ENCODE measurements at places on chromosomes 5 and 9.

DNA sequence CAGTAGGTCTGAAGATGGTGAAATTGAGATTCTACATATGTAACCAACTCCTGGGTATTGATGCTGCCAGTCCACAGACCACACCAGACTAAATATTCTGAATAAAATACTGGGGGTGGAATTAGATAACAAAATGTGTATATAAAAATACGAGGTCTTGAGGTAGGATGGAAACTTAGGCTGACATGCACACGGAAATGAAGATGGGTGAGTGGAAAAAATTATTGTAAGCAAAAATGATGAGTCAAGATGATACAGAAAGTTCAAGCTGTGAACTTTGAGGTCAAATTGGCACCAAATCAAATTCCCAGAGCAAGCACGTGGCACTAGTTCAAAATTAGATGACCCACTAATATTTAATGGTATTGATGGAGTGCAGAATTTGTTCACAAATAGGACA lies 713.4 kb upstream of the ACO1 start:
- no peak for DNase-seq

DNA sequence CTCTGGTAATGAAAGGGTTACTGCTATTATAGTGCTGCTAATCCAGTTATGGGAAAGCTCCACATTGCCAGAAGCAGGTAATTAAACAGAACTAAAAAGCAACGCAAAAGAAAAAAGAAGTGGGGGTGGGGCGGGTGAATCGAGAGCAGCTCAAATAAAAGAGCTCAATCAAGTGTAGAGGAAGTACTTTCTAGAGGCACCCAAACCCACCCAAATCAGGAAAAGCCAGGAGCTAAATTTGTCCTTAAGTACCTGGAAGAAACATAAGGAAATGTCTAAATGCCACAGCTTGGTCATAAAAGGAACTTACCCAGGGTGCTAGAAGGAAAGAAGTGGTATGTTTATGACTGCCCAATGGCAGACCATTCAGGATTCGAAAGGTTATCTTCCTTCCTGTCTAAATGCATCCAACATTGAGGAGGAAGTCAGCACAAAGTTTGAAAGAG lies 2.4 kb upstream of the RNF145 start:
- no peak for DNase-seq

DNA sequence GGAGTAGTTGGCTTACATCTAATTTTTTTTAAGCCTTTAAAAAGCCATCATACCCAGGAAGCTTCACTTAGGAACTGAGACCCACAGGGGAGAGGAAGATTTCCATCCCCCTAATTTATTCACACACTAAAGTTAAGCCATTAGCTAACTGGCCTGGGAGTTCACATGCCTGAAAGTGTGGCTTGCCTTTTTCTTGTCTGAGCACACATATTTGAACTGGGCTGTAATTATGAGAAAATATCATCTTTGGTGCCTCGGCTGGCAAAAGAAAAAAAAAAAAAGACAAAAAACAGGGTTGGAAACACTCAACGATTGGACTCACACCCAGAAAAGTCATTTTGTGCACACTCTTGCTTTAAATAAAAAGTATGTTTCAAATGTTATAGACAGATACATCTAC lies 847.3 kb downstream of the MAT2B start:
- DNase-seq: no peak

DNA sequence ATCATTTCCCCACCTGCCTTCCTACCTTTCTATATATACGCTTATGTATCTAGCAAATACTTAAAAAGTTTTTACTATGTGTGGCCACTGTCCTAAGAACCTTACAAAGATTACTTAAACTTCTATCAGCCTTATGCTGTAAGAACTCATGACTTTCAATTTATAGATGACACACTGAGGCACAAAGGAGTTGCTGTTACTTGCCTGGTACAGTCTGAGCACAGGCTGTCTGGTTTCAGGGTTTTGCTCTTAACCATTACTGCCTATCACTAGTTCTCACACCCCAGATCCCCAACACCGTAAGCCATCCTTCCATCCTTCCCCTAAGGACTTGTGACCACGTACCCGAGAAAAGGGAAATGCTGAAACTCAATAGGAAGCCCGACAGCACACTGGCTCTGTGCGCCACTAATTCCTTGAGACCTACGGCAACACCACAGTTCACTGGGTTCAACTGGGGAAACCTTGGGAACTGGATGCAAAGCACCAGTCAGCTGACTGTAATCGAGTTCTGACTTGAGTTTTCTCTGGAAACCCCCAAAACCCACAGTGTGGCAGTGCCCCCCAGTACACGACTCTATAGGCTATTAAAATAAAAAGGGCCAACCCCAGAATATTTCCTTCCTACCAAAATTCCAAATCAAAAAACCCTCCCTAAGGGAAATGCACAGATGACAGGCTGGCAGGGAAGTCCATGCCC lies 56.0 kb downstream of the AUH start:
- DNase-seq: no peak

DNA sequence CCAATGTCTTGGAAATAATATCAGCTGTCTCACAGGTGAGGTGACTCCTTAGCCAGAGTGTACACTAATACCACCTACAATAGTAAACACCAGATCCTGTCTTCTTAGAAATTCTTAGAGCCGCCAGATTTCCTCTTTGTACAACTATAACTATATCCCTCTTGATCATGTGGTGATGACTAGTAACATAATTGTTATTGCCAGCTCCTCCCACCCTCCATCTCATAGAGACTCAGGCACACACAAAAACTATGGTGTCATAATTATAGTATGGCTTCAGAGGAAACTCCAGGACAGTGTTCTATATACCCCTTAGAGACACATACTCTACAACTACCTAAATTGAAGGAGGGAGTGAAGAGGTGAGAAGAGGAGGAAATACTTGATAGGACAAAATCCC lies 33.1 kb downstream of the PGGT1B start:
- DNase-seq: no peak

GRCh38 chr5:106121972-106122605 lies 1548.6 kb downstream of the EFNA5 start:
- no peak for DNase-seq

DNA sequence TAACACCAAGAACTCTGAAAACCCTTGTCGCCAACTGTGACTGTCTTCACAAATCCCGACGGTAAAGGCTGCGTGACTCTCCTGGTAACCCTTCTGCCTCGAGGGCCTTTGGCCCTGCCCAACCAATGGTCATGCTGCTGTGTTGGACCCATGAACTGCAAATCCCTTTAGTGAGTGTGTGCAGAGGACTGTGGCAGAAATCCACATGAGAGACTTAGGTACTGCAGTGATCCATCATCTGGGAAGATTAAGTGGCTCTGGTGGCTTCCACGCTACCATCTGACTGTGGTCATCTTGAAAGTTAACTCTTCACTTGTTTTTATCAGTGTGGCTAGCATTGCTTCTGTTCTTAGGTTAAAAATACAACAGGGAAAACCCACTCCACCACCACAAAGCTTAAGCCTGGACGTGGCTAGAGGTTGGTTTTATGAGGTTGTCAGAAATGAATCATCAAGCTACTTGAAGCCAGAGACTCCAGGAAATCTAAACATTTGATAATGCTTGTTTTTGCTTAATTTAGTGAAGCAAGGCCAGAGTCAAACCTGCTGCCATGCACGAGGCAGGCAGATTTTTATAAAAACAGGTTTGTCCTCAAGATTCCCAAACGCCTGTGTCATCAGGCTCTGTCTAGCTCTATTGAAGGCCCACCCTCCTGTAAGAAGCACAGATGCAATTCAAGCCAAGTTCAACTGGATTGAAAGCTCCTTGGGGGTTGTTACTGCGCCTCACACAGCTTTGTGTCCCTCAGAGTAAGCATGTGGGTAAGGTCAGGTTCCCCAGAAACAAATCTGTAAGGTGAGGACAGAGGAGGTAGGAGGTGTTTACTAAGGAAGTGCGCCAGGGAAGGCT lies 52.7 kb upstream of the ERCC6L2 start:
- peak; percentile 69 for DNase-seq

DNA sequence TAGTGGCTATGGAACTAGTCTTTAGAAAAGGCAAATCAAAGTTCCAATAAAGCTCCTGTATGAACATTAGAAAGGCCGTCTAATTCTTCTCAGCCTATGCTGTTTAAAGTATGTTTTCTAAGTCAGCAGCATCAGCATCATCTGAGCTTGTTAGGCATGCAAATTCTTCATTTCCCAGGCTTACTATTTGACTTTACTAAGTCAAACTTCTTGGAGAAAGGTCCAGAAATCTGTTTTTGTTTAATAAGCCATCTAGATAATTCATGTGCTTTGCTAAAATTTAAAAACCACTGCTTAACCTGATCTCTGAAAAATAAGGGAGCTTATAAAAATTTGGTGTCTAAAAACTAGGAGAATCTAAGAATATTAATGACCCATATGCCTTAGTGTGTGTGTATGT lies 200.2 kb upstream of the SGCD start:
- DNase-seq: no peak

DNA sequence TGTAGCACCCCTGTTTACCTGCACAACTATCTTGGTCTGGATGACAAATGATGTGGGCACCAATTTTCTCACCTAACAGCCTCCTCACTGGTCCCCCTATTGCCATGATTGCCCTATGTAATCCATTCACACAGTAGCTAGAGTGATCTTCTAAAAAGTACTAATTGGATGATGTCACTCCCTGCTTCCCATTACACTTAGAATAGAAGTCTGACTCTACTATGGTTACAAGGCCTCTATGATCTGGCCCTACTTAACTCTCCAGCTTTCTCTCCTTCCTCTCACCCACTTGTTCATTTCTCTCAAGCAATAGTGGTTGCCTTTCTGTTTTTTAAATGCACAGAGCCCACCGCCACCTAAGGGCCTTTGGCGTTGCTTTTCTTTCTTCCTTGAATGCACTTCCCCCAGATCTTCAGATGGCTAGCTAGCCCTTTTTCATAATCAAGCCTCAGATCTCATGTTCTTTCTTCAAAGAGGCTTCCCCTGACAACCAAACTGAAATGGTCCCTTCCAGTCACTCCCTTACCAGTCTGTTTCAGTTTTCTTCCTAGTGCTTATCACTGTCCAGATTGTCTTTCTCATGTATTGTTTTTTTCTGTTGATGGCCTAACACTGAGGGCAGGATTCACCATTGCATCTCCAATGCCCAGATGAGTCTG lies 8.7 kb downstream of the IGIP start:
- DNase-seq: no peak

- DNase-seq: no peak
These were observed 47.6 kb upstream of the EXOC3 start for GRCh38 chr5:395156-395920.

- DNase-seq: no peak
These were observed 76.1 kb downstream of the C9orf50 start for GRCh38 chr9:129544761-129545160.

DNA sequence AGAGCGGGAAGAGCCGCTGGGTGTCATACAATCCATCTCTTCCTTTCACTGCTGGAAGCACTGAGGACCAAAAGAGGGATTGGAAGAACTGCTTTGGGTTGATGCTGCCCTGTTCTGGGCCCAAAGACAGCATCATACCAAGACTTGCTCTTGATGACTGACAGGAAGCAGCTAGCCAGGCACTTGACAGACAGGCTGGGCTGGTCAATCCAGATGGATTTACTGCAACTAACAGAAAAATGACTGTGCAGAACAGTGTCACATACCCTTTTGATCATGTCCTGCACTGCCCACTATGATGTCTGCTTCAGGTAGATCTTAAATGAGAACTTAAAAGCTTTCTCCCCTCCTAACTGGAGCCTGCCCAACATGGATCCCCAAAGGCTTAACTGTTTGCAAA lies 157.6 kb downstream of the CRB2 start:
- no peak for DNase-seq

DNA sequence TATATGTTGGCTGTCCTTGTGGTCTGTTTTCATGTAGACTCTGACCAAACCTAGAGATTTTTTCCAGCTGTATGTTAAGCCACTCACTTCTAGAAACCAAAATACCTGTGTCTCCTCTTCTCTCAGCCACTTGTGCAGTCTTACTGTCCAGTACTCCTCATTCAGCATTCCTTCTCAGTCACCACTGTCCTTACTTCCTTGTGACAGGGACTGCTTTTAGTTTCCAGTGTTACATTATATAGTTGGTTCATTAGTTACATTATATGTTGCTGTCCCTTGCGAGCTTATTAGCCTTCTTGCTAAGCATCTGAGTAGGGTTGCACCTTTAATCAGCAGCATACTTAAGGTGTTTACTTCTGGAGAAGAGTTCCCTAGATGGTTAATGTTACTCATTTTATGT lies 4.3 kb downstream of the ATP6V1G1 start:
- DNase-seq: no peak

DNA sequence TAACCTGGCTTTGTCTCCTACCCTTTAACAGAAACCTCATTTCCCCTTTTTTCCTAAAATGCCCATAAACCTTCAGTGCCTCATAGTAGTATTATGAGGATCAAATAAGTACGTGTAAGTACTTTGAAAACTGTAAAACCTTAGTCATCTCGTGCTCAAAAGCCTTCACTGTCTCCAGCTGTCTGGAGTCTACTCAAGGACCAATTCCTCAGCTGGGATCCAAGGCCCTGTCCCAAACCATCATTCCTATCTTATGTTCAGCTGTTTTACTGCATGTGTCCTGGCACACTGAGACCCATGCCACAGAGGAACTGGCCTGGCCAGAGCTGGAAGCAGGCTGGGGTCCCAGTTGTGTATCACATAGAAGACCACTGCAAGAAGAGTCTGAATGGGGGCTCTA lies 15.9 kb downstream of the ADAMTSL1 start:
- no peak for DNase-seq

DNA sequence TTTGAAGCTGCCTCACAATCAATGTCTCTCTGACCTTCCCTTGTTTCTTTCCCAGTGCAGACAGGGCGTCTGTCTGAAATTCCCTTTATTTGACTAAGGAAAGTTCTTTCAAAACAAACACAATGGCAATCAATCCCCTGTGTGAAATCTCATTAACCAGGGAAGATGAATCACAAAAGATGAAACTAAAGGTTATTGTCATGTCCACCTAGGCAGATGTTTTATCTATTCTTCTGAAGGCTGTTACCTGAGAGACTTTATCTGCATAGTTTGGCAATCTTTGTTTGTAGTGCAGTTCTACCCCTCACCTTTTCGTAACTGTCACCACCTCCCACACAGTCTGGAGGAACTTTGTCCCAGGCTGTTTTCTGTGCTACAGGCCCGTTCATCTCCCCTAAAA lies 217.5 kb upstream of the RIOK2 start:
- no peak for DNase-seq

- no peak for DNase-seq
These were observed 9.6 kb upstream of the LNPEP start for GRCh38 chr5:96926276-96926675.

DNA sequence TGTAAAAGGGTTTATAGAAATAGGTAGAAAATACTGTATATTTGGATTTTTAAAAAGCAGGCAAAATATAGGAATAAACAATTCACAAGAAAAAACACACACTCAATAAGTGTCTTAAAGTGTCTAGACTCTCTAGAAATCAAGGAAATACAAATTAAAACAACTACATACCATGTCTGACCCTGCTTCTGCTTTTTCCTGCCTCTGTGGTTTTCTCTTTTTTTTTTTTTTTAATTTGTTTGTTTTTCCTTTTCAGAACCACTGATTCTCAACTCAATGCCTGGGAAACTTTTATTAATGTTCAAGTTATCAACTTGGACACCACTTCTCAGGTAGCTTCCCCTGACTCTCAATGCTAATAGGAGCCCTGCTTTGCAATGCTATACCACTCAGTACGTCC lies 25.5 kb upstream of the TAS2R1 start:
- DNase-seq: no peak

- DNase-seq: no peak
These were observed 22.9 kb upstream of the TTLL11 start for GRCh38 chr9:122116040-122116439.

GRCh38 chr9:1683951-1684350 lies 331.2 kb upstream of the SMARCA2 start:
- DNase-seq: no peak

- DNase-seq: no peak
These were observed 66.1 kb downstream of the DNAH5 start for GRCh38 chr5:13878357-13878756.
